ENCODE measurements at places on chromosomes 11 and 22.
A peak's percentile ranks its signal among the peaks of the same experiment; 100 is the strongest.

- peak; percentile 81 for DNase-seq
Observed at GRCh38 chr11:127804747-127805400, 782.5 kb downstream of the ETS1 start.

GRCh38 chr11:64741375-64742086 lies 2.4 kb downstream of the RASGRP2 start:
- no peak for DNase-seq

DNA sequence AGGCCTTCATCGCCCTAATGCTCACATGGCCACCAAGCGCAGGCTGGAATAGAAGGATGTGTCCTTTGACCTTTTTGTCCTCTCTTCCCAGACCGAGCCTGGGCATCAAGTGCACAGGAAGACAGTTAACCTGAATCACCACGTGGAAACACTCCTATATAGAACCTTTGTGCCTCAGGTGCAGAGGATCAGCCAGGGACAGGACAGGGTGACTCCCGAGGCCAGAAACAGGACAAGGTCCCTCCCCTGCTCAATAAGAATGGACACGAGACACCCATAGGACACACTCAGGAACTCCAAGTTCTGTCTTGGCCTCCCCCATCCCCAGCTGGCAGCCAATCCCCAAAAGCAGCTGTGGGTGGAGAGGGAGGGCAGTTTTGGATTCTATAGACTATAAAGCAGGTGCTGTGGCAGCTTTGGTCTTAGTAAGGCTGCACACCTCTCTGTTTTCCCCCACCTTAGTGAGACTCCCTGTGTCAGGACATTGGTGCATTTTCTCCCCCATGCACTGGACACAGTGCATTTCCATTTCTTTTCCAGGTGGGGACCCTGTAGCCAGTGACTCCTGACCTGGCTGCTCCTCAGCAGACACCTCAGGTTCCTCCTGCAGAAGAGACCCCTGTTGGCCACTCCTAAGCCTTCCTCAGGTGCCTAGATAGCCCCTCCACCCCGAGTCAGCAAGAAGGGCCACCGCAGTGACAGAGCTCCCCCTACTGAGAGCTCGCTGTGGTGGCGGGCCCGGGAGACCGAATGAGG lies 43.6 kb upstream of the POU2AF1 start:
- no peak for DNase-seq

GRCh38 chr22:50209893-50210292 lies 9.1 kb downstream of the SELENOO start:
- DNase-seq = no peak
